ENCODE measurements at places on chromosomes 3 and 15.
A peak's percentile ranks its signal among the peaks of the same experiment; 100 is the strongest.

DNA sequence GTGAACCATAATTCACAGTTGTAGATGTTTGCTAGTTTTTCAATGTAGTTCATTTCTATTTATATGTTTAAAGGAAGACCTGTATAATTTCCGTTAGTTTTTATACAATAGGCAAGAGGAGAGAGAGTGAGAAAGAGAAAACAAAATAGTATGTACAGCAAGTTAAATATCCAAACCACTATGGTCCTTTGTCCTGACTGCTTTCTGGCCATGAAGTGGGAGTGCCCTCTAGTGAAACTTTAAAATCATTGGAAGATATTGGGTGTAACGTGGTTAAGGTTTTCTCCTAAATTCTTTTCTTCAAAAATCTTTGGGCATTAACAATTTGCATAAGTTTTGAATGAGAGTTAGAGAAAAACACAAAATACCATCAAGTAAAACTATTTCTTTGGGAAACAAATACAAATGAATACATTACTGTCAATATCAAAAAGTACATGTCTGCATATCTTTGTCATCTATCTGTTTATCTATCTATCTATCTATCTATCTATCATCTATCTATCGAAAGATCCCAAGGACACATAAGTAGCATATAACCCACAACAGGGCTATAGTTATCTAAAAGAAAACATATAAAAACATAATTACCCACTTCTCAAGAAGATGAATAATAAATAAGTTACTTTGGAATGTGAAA, 534.6 kb upstream of the ATP11B start:
- no peak for DNase-seq

GRCh38 chr15:92896561-92896960, 3.6 kb upstream of the CHD2 start:
- DNase-seq = no peak

- DNase-seq = no peak
Observed at GRCh38 chr15:64582202-64582601, 121.8 kb downstream of the ZNF609 start.

DNA sequence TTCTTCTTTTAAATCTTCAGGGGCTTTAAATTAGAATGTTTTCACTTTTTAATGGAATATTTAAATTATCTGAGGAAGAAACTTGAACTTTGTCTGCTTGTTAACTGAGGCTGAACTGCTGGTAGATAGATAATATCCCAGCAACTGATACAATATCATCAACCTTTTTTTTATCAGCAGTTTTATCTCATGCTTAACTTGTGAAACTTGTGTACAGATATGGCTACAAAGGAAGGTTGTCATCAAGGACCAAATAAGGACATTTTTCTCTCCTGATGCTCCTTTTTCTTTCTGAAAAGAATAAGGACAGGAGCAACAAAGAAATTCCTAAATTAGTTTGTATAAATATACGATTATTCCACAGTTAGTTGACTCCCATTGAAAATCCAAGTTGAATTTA, 66.4 kb upstream of the KBTBD8 start:
- no peak for DNase-seq

DNA sequence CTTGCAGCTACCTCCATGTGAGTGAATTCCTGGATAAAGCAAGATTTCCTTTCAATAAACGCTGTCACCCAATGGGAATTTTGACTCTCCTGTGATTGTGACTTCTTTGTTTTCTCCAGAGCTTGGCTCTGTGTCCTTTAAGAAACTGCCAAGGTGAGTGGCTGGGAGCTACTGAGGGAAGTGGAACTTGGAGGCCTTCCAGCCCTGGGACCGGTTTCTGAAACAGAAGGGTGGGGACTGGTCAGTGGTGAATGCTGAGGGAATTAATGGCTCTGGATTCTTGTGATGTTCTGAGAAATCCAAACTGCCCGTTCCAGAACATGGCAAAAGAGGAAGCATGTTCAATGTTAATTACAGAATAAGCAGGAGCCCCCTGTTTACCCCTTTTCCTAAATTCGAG, 41.1 kb upstream of the MYZAP start:
- DNase-seq = no peak

DNA sequence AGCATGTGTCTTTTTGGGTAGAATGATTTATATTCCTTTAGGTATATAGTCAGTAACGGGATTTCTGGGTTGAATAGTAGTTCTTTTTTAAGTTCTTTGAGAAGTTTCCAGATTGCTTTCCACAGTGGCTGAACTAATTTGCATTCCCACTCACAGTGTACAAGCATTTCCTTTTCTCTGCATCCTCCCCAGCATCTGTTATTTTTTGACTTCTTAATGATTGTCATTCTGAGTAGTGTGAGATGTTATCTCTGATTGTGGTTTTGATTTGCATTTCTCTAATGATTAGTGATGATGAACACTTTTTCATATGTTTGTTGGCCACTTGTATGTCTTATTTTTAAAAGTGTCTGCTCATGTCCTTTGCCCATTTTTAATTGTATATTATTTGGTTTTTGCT, 337.6 kb downstream of the EFHB start:
- no peak for DNase-seq

- DNase-seq = peak; percentile 14
Observed at GRCh38 chr3:14203521-14204079, 25.0 kb downstream of the LSM3 start.

DNA sequence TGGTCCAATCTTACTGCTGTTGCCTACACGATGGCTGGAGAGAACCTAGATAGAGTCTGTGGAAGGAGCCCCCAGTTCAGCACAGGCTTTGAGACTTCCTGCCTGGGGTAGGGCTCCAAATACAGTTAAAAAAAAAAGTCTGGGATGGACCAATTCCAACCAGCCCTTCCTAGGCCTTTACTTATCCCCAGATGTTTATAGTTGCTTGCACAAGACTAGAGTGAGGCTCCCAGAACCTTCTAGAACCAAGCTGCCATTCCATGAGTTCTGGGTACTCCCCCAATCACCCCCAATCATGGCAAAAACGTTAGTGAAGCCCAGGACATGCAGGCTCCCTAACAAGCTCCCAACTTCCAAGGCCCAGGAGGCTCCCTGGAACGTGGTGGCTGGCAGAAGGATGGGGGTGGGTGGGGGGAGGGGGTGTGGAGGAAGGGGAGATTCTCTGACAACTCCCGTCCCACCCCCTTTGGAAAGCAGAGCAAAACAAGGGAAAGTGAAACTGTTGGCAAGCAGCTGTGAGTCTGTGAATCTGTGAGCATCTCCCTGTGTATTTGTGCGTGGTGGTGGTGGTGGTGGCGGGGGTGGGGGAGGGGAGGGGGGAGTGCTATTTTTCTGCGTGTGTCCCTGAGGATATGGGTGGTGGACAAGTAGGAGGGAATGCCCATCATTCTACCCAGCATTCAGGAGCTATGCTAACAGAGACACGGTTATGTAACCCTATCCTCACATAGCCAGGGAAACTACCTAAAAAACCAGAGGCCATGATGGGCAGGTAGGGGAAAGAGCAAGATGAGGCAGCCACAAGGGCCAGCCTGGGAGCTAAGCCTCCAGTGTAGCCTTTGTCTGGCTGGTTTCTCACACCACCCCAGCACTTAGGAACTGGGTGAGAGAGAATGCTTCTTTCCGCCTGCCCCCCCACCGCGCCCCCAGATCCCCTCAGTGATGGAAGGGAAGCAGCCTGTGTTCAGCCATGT, 2.0 kb downstream of the MST1R start:
- DNase-seq = no peak
